Germinal center (tissue), 1 donor: ENCODE measurements at places on chromosomes 12 and 14.

- DNase-seq, result no peak
These were observed 33.6 kb downstream of the HCAR2 start for GRCh38 chr12:122669397-122670070.

DNA sequence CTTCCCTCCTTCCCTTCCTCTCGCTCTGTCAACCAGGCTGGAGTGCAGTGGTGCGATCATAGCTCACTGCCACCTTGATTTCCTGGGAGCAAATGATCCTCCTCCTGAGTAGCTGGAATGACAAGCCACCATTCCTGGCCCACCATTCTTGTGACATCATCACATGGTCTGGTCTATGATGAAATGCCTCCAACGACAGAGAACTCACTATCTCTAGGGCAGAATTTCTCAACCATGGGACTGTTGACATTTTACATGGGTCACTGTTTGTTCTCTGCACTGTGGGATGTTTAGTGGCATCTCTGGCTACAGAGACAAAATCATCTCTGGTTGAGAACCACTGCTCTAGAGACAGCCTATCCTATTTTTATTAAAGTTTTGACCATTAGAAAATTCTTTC, 9.7 kb downstream of the VRK1 start:
- no peak for DNase-seq

GRCh38 chr14:80787876-80788275, 153.7 kb downstream of the CEP128 start:
- DNase-seq, result no peak

DNA sequence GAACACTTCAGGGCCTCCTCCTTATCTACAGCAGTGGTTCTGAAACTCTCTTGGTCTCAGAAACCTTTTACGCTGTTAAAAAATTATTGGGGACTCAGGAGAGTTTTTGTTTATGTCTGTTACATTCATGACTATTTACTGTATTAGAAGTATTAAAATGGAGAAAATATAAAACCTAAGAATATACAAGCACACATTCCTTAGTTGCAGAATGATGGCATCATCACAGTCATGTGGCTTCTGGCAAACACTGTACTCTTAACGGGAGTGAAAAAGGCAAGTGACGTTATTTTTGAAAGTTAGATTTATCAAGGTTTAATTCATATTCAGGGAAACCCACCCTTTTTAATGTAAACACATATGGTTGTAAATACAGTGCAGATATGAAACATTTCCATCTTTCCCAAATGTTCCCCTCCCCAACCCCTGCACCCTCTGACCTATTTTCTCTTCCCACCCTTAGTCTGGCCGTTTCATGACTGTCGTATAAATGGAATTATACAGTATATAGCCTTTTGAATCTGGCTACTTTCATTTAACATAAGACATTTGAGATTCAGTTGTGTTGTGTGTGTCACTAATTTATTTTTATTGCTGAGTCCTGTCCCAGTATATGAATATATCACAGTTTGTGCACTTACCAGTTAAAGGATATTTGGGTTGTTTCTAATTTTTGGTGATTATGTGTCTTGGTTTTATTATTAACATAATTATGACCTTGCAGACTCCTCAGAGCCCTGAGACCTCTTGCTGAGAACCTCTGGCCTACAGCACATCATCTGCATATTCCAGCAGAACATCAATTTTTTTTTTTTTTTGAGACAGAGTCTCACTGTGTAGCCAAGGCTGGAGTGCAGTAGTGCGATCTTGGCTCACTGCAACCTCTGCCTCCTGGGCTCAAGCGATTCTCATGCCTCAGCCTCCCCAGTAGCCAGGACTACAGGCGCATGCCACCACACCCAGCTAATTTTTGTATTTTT, 457.0 kb downstream of the PCNX1 start:
- DNase-seq, result no peak

GRCh38 chr12:78060186-78060585, 229.5 kb downstream of the NAV3 start:
- DNase-seq, result no peak

GRCh38 chr12:53729644-53730043, 2.4 kb upstream of the CALCOCO1 start:
- DNase-seq, result no peak

DNA sequence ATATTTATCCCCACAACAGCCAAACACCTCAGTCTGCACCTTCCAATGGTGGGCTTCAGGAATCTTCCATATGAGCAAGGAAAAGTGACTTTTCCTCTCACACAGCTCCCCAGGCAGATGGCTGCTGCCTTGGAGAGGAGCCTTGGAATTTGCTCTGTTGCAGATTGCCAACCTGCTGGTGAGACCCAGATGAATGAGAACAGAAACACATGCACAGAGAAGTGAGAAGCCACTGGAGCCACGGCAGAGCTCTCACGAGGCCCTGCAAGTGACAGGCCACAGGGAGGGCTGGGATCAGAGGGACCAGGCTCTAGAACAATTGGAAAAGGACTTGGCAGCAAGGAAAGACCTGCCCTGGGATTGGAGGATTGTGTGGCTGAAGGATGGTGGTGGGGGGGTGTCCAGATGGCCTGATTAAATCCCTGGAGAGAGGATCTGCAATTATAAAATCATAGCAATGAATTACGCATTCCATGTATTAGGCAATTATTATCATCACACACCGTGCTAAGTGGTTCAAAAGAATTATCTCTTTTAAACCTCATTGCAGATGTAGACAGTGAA, 84.9 kb upstream of the PWP1 start:
- DNase-seq, result no peak

DNA sequence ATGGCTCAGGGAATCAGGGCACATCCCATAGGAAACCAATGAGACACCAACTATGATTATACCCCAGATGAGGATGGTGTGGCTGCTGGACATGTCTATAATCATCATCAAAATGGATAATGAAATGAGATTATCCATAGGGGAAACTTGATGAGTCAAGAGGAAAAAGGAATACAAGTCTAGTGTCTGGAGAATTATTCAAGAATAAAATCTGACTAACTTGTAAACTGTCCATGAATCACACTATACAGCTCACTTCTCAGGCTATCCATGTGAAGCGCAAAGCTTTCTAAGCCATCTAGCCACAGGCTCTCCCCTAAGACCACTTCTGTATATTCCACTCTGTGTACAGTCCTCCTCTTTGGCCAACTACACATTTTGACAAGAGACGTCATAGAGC, 52.5 kb downstream of the DUSP16 start:
- no peak for DNase-seq

GRCh38 chr14:43735932-43736331, 771.2 kb downstream of the FSCB start:
- DNase-seq, result no peak

DNA sequence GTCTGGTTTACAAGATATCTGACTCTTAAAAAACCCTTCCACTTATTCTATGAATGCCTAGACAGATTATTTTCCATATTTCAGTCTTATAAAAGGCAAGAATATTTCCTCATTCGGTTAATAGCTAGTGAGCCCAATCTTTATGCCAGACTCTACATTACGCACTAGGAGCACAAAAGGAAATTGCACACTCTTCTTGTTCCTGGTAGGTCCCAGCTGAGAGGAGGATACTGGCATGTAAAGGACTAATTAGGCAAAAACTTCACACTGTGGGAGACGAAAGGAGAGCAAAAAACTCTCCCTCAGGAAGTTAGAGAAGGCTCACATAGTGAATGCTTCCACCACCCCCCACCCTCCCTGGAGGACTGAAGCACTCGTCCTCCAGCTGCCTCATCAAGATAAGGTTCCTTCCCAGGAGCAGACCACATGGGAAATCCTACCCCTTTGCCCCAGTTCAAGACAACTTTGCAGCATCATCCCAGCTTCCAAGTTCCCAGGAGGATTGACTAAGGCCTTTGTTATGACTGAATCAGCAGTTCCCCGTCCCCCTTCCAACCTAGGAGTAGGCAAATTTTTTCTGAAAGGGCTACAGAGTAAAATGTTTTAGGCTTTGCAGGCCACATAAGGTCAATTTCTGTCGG, 14.5 kb downstream of the CAPZA3 start:
- no peak for DNase-seq

DNA sequence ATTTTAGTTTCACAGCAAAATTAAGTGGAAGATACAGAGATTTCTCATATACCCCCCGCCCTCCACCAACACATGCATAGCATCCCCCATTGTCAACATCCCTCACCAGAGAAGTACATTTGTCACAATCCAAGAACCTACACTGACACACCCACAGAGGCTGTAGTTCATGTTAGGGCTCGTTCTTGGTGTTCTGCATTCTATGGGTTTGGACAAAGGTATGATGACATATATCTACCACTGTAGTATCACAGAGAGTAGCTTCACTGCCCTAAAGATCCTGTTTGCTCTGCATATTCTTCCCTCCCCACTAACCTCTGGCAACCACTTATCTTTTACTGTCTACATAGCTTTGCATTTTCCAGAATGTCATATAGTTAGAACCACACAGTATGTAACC, 444.6 kb upstream of the DCN start:
- no peak for DNase-seq

DNA sequence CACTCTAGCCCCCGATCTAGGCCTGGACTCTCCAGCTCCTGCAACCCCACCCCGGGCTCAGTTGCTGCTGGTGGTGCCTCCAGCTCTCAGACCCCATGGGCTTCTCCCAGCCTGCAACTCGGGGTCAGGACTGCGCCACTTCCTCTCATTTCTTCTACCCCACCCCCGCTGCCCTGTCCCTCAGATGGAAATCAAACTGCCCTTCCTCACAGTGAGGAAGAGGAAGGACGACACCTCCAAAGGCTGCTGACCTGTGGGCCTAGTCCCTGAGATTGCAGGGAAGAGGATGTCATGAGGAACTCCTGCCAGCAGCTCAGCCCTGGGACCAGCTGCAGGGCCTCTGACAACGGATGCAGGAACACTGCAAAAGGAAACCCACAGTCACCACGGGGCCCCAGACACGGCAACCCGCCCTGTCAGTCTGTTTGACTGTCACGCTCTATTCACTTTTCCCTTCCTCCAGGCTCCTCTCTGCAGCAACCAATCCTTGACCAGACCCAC, 29.3 kb upstream of the PNMA1 start:
- no peak for DNase-seq

GRCh38 chr12:2693244-2693860, 101.4 kb upstream of the FKBP4 start:
- peak; percentile 46 for DNase-seq

DNA sequence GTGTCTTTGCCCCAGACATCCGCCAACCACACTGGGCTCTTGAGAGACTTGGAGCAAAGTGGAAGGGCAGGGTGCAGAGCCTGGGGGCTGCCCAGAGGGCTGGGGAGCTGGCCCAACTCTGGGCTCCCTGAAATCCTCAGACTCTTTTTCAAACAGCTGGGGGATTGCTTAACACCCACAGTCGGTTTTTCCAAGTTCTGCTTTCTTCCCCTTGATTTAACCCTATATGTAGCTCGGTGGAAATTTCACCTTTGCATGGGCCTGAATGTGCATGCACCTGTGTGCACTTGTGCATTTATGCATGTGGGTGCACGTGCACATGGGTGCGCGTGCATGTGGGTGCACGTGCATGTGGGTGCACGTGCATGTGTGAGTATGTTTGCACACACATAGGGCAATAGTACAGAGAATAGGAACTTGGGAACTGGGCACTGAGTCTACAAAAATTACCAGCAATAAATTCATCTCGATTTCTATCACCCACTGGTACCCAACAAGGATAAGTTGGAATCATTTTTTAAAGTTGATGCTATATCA, 52.3 kb upstream of the RFLNA start:
- no peak for DNase-seq

- no peak for DNase-seq
These were observed 29.0 kb downstream of the NUBPL start for GRCh38 chr14:31590206-31590605.

- DNase-seq, result no peak
These were observed 92.7 kb upstream of the DNM1L start for GRCh38 chr12:32586390-32586789.

DNA sequence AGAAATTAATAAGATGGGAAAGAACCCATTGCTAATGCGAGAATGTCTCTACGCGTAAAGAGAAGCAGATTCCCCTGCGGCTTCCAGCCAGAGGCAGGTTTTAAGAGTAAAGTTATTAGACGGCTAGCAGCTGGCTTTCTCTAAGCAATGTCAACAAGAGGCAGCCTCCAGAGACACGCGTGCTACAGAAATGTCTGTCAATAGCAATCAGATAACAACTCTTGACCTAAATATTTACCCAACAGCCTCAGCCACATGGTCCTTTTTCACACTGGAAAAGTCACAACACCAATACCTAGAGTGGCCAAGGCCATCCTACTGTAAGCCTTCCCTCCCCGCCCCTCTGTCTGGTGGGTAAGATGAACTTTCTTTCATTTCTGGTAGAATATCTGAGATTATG, 146.0 kb upstream of the SFSWAP start:
- DNase-seq, result no peak

GRCh38 chr14:67977434-67978034, 158.0 kb downstream of the RAD51B start:
- no peak for DNase-seq

DNA sequence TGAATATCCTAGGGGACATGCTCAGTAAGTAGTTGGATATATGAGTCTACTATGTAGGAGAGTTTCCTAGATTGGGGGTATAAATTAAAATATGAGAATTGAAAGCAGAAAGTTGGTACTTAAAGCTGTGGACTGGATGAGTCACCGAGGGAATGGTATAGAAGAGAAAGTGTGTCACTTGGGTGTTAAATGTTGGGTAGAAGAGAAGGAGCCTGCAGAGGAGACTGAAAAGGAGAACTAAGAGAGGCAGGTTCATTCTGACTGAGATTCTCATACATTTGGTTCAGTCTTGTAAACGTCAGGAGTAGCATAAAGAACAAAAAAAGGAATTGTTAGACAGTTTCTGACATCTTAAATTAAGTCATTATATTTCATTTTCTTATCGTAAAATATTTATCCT, 19.9 kb downstream of the LRRC9 start:
- DNase-seq, result no peak

- no peak for DNase-seq
These were observed 127.3 kb downstream of the EFCAB11 start for GRCh38 chr14:89827265-89827664.

GRCh38 chr12:28872654-28873268, 276.3 kb upstream of the FAR2 start:
- DNase-seq, result peak; percentile 15

- DNase-seq, result no peak
These were observed at the start of gene PTPRR for GRCh38 chr12:70920251-70920851. Gene PTPRR (minus strand): TSS chr12:70920738. CDS start chr12:70920390, 348 bp downstream.

- DNase-seq, result no peak
These were observed 18.3 kb downstream of the KDM2B start for GRCh38 chr12:121562488-121562887.

DNA sequence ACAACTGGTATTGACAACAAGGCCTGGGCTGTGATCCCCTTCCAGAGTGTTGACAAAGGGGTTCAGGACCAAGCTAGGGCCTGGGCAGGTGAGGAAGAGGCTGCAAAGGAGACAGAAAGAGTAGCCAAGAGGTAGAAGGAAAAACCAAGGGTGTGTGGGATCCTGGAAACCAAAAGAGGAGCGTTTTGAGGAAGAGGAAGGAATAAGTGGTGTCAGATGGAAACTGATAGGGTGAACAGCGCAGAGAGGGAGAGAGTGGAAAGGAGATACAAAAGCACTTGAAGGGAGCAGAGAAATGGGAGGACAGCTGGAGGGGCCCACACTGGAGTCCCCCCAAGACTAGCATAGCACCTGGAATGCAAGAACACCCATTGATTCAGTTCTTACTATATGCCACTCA, 8.3 kb upstream of the HVCN1 start:
- DNase-seq, result no peak
